ENCODE measurements at places on chromosomes 11 and 22.

DNA sequence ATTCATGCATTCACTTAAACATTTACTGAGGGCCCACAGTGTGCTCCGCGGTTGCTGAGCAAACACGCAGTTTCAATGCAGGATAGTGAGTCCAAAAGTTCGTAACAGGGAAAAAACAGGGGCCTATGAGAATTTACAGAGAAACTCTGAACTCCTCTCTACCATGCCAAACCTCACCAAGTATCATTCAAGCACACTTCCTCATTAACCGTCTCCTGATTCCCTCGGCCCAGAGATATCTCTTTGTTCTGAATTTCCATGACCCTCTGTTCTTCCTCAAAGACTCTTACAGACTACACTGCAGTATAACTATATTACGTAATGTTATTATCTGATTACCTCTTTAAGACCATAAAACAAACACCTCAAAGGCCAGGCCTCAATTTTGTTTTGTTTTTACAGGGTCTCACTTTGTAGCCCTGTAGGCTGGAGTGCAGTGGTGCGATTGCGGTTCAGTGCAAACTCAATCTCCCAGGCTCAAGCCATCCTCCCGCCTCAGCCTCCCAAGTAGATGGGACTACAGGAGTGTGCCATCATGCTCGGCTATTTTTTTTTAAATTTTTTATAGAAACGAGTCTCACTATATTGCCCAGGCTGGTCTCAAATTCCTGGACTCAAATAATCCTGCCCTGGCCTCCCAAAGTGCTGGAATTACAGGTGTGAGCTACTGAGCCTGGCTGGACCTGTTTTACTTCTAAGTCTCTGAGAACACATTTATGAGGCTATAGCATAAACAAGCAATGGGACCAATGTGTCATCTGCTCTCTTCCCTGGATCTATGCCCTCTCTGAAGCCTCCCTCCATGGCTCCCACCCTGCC, 3.6 kb downstream of the HPS4 start:
- no peak for DNase-seq

DNA sequence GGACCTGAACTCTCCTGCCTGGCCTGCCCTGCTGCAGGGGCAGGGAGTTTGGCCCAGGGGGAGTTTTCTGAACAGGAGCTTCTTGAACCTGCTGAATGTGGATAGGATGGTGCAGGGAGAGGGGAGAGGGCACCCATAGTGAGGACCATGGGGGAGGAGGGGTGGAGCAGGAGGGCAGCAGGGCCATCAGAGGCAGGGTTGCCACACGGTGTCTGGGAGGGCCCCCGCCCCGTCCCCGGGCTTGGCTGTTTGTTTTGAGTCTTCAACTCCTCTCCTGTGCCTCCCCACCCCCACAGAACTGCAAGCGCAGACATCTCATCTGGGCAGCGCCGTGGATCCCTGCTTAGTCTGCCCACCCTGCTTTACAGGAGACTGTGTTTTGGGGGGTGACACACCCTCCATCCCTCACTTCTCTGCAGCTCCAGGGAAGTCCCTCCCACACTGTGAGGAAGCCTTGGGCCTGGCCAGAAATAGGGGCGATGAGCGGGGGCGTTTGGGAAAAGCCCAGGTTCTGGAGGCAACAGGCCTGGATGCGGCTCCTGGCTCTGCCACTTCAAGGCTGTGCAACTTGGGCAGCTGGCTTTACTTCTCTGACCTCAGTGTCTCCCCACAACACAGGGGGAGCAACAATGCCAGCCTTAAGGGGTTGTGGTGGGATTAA, 14.4 kb downstream of the NFAM1 start:
- no peak for DNase-seq

GRCh38 chr11:70422692-70423522, 24.6 kb downstream of the CTTN start:
- DNase-seq = no peak

DNA sequence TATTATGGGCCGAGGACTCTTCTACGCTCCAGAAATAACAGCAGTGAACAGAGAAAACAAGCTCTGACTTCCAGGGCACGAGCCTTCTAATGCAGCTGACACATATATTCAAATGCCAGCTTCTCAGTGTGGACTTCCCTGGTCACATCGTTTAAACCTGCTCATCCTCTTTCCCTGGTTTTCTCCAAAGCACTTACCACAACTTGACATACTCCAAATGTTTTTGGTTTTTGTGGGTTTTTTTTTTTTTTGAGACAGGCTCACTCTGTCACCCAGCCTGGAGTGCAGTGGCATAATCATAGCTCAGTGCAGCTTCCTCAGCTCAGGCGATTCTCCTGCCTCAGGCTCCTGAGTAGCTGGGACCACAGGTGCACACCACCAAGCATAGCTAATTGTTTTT, 105.5 kb downstream of the MICAL3 start:
- DNase-seq = no peak

GRCh38 chr11:119739021-119739703, 10.2 kb upstream of the NECTIN1 start:
- no peak for DNase-seq

DNA sequence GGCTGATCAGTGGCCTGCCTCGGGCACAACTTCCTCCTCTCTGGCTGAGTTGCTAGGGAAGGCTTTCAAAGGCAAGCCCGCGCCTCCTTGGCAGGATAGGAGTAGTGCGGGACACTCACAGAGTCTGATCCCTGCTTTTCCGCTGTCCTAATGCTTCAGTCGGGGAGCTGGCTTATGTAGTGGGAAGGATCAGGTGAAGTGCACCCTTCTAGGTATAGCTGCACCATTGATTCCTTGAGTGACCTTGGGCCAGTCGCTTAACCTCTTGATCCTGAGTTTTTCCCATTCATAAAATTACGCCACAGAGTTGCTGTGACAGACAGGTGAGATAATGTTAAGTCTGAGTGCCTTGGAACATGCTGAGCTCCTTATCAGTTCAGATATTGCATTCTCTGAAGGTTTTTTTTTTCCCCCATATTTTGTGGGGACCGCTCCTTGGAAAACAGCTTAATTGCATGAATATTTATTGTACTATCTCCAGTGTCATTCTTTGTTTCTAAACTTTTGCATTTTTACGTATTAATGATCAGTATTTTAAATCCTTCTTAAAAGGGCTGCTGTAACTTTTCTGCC, 961 bp downstream of the IPO7 start:
- DNase-seq = peak; percentile 10

- DNase-seq = no peak
Observed at GRCh38 chr11:1827095-1827813, 7.5 kb upstream of the SYT8 start.

- no peak for DNase-seq
Observed at GRCh38 chr11:91081440-91082043, 858.7 kb upstream of the CHORDC1 start.

- DNase-seq = no peak
Observed at GRCh38 chr22:46895753-46896152, 133.3 kb downstream of the TBC1D22A start.

DNA sequence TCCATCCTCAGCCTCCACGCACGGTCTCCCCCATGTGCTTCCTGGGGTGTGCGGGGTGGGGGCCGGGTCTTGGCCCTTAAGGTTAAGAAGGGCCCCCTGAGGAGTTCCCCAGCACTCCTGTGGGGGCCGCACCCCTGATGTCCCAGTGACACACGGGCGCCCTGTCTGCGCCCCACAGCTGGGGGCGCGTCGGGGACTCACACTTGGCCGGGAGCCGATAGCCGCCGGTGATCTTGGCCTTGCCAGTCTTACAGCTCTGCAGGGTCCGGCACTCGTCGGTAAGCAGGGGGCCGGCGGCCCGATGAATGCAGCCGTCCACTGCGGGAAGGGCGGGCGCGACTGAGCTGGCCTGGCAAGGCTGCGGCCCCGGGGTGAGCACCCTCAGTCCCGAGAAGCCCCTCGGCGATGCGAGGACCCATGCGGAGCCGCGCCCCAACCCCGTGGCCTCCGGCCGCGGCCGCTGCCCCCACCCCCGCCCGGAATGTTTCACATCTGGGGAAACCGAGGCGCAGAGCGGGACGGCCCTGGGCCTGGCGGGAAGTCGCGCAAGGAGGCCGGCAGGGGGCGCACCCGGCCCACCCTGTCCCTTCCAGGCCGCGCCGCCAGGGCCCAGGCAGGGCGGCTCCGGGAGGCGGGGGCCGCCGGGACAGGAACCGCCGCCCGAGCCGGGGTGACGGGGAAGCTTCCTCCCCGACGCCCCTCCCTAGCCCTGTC, 13.9 kb downstream of the OTUB1 start:
- DNase-seq = peak; percentile 65

GRCh38 chr11:46826310-46827044, 19.6 kb downstream of the CKAP5 start:
- peak; percentile 65 for DNase-seq

DNA sequence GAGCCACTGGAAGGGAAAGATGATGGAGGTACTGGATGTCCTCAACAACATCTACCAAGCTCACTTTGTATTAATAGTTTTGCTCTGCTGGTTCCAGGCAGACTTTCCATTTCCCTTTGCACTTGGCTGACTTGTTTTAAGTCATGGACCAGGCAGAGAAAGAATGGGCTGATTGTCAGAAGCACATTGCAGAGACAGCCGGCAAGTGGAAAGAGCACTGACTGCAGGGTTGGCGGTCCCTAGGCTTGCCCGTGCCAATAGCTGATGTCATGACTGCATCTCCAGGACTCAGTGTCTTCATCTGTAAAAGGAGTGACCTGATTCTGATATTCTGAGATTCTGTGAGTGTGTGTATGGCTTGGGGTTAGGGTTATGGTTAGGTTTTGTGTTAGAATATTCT, 20.9 kb upstream of the NNMT start:
- no peak for DNase-seq

- no peak for DNase-seq
Observed at GRCh38 chr11:42770444-42771065, 541.2 kb upstream of the API5 start.

GRCh38 chr11:131839326-131839725, 468.9 kb downstream of the NTM start:
- no peak for DNase-seq

DNA sequence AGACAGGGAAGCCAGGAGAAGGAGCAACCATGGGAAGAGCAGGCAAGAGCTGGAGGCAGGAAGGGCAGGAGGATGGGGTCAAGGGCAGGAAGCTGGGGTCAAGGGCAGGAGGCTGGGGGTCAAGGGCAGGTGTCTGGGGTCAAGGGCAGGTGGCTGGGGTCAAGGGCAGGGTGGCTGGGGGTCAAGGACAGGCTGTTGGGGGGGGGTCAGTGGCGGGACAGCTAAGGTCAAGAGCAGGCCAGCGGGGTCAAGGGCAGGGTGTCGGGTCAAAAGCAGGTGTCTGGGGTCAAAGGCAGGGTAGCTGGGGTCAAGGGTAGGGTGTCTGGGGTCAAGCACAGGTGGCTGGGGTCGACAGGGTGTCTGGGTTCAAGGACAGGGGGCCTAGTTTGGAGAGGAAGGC, 24.2 kb downstream of the CPT1A start:
- no peak for DNase-seq

DNA sequence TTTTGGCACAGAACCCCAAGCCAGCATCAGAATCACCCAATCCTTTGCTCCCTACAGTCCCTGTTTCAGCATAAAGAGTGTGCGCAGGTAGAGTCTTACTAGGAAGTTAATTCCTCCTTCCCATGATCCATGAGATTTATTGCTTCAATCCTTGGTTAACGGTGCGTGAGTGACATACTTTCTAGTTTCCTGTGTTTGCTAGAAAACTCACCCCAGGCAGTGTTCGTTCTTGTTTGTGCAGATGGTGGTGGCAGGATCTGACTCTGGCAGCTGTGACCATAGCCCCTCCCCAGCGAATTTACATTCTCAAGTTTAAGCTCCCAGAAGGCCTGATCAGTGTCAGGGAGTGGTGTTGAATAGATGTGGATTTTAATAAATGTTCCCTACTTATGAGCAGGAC, 106.7 kb upstream of the CCT8L2 start:
- DNase-seq = no peak

Measured in stimulated activated CD4-positive, alpha-beta T cell treated with anti-CD3 and anti-CD28 coated beads, Interleukin-4, amount 100 ng/mL, for 48 hours (primary cell).